ENCODE measurements at places on chromosomes 5 and 9.

- no peak for DNase-seq
Observed at GRCh38 chr5:100595812-100596173, 60.6 kb downstream of the FAM174A start.

DNA sequence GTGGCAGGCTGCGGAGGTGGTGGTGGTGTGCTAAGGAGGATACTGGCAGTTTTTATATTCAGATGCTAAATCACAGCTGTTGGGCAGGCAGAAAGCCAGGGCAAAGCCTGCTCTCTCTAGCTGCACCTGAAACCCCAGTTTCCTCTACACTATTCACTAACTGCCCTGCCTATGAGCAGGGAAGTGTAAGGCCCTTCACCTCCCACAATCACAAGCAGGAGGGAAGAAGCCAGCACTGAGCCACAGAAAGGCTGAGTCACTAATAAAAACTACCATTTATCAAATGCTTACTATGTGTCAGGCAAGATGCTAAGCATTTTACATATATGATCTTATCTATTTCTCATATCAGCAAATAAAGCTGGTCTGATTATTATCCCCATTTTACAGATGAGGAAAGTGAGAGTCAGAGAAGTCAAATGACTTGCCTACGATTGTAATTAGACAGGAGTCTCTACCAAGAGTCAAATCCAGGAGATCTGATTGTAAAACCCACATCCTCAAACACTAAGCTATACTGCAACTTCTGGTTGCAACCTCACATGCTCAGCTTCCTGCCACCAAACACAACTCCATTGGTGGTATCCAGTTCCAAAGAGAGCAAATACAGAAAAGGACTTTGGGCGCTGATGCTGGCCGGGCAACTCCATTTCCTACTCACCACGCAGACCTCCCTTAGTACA, 17.7 kb upstream of the IL6ST start:
- DNase-seq = no peak

- DNase-seq = peak; percentile 83
Observed at GRCh38 chr5:1065891-1066650, 45.8 kb downstream of the SLC12A7 start.

DNA sequence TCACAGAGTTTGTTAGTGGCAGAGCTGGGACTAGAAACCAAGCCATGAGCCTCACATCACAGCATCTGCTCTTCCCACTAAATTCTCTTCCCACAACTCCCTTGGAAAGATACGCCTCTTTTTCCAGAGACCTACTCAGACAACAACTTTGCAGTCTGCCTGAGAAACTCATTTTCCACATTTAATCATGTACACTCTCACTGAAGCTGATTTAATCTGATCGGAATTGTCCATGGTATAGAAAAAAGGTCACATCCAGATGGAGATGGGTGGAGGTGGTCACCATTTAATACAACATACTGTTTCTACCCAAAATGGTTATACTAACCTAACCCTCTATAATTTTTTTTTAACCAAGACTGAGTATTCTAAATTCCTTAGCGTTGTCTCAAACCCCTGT, 366.2 kb downstream of the ENC1 start:
- no peak for DNase-seq

- no peak for DNase-seq
Observed at GRCh38 chr5:10726179-10726912, 34.7 kb downstream of the DAP start.

DNA sequence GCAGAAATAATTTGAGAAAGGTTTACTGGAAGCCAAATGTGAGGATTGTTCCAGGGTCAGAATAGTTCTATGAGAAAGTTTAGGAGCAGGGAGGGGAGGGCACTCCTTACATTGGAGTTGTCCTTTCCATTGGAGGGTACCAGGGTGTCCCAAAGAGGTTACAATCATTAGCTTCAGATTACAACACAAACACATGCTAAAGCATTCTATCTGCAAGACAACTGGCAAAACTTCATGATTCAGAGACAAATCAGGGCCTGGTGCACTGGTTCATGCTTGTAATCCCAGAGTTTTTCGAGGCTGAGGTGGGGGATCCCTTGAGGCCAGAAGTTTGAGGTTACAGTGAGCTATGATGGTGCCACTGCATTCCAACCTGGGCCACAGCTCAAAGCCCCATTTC, 51.8 kb downstream of the NSUN2 start:
- DNase-seq = no peak

- no peak for DNase-seq
Observed at GRCh38 chr5:50653946-50654345, 12.5 kb upstream of the PARP8 start.

GRCh38 chr9:90309809-90310520, 332.7 kb downstream of the DIRAS2 start:
- no peak for DNase-seq

- no peak for DNase-seq
Observed at GRCh38 chr9:27367175-27367798, 70.3 kb upstream of the EQTN start.

DNA sequence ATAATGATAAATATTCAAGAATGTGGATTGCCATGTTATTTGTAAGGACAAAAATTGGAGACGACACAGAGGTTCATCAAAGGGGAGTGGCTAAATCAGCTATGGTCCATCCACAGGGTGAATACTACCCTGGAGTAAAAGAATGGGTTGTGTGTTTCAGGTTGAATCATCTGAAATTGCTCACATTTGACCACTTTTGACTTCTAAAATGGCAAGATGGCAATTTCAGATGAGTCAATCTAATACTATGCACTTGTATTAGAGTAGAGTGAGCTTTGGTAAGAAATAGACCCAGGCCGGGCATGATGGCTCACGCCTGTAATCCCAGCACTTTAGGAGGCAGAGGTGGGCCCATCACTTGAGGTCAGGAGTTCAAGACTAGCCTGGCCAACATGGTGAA, 131.8 kb downstream of the GAPVD1 start:
- no peak for DNase-seq
